NCI-H774 (cell line): ENCODE measurements at places on chromosomes 5 and 9.

- no peak for DNase-seq
These were observed 11.4 kb downstream of the OTULIN start for GRCh38 chr5:14675865-14676300.

- DNase-seq = no peak
These were observed 109.9 kb upstream of the IL12B start for GRCh38 chr5:159440235-159440634.

DNA sequence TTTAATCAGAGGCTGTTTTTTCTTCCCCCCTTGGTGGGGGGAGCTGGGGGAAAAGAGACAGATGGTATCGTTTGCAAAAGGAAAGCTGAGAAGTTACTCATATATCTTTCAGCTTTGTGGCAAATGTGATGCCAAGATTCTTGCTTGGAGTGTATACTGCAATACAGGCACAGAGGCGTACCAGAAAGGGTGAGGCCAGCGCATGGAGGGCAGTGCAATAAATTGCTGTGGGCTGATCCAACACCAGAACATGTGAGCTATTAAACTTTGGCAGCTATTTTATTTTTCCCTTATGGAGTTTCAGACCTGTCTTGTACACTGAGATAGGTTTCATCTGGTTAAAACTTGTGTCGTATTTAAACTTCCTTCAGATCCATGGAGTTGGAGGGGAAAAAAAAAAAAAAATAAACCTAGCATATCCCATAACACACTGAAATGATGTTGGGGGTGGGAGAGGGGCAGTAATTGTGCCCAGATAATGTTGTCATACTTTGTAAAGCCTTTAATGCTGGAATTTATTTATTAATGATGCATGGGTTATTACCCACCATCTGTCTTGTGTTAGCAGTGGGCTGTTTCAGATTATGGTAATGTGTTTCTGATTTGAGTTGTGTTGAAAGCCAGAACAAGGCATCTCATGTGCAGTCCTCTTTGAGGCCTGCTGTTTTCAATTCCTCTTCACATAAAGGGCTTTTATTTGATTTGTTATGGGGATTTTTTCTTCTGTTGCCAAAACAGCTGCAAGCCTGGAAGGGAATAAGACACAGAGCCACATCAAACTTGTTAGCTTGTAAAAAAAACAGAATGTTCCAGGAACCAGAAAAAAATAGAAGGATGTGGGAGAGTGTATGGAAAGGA lies 891.3 kb downstream of the TLE1 start:
- DNase-seq = no peak

- no peak for DNase-seq
These were observed 184.5 kb downstream of the FBN2 start for GRCh38 chr5:128353441-128354107.

DNA sequence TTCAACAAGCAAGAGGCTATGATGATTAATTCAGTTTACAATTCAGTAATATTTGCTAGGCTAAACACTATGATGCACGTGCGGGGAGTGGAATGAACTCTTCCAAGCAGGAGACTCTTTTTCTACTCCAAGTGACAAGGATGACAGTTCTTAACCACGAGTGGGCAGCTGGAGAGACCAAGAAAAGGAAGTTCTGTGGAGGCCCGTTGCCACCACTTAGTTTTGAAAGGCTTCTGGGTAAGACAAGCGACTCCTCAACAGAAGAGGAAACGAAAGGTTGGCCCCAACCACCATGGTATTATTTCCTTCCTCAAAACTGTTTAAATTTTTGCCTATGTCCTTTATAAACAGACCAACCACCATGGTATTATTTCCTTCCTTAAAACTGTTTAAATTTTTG lies 2.8 kb downstream of the DCAF12 start:
- no peak for DNase-seq

GRCh38 chr9:133348718-133349573 lies 928 bp downstream of the RPL7A start:
- no peak for DNase-seq

- no peak for DNase-seq
These were observed 40.2 kb upstream of the LPAR1 start for GRCh38 chr9:111078391-111079038.

- DNase-seq = no peak
These were observed 2387.6 kb upstream of the WWC1 start for GRCh38 chr5:165903835-165904234.

- DNase-seq = no peak
These were observed 99.8 kb downstream of the STRBP start for GRCh38 chr9:123168586-123168985.

DNA sequence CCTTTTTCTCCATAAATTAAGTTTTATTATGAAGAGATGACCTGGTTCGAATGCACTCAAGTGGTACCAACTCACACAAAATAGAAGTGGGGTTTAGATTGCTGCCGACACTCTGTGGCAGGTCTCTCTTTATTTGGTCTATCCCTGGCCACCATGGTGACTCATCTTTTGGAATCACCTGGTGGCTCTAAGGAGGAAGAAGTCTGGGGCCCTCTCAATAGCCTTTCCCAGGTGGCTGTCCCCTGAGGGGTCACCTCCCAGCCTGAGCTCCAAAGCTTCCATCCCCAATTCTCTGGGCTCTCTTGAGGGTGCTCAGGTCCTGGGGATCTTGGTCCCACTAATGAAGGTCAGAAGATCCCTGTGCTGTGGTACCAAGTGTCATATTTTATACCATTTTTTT lies 136.8 kb downstream of the MVB12B start:
- no peak for DNase-seq

DNA sequence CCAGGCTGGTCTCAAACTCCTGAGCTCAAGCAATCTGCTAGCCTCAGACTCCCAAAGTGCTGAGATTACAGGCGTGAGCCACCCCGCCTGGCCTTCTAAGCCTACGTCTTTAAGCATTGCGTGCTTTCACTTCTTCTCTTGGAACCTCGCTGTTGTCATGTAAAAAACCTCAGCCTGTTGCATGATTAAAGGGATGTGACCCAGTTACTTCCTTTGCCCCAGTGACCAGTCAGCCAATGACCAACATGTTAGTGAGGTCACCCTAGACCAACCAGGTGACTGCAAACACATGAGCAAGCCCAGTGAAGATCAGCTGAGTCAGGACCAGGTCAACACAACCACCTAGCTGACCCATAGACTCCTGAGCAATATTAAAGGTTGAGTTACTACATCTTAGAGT lies 10.5 kb downstream of the KIF4B start:
- DNase-seq = no peak

GRCh38 chr9:13282998-13283397 lies 3.5 kb upstream of the MPDZ start:
- no peak for DNase-seq

- DNase-seq = no peak
These were observed 373.5 kb downstream of the DTWD2 start for GRCh38 chr5:118614731-118615456.

GRCh38 chr5:95842854-95843544 lies 20.5 kb upstream of the GLRX start:
- DNase-seq = no peak

DNA sequence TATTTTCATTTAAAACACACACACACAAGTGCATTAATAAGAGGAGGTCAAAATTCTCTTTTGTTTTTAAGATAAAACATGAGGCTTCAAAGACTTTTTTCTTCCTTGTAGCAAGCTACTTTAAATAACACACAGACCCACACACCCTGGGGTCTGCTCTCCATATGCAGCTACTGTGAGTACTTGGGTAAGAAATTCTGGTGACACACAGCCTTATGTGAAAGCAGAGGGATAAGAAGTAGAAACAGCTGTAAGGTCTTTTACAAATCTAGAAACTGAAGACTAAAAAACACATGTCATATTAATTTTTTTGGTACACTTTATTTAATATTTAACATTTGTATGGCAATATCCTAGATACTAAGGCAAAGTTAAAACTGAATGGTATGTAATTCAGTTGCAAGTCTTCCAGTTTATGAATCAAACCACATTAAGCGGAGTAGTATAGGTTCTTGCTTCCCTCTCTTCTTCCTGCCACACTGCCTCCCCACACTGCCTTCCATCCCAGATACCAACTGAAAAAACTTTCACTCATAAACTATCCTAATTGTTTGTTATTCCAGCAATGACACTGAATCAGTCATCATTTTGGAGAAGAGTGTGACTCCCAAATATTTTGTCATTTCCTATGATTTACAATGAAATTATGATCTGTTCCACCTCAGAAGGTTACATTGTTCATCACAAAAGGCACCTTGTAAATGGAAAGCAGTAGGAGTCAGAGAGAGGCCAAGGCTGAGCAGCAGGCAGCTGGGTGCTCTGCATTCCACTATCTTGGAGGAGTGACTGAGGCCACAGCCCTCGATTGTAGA lies 92.0 kb downstream of the PLCXD3 start:
- DNase-seq = no peak

- DNase-seq = no peak
These were observed 206.1 kb downstream of the SLIT3 start for GRCh38 chr5:169094586-169095409.

DNA sequence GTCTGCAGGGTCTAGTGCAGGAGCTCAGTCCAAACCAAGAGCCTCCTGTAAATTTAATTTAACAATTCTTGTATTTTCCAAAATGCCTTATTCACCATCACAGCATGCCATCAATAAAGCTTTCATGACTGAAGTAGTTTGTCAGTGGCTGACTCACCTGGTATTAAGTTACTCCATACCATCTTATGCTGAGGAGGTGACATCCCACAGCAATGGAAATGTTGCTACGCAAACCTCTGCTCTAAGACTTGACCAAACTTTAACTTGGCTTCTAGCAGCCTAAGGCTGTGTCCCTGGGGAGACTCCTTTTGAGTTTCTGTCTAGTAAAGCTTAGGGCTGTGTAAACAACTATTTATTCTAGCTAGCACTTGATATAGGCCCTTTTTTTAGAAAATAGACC lies 1231.3 kb upstream of the CDH18 start:
- DNase-seq = no peak

GRCh38 chr5:8826508-8826907 lies 719.4 kb downstream of the SEMA5A start:
- DNase-seq = no peak

- DNase-seq = peak; percentile 89
These were observed 91.8 kb upstream of the CACNA1B start for GRCh38 chr9:137785704-137786161.

DNA sequence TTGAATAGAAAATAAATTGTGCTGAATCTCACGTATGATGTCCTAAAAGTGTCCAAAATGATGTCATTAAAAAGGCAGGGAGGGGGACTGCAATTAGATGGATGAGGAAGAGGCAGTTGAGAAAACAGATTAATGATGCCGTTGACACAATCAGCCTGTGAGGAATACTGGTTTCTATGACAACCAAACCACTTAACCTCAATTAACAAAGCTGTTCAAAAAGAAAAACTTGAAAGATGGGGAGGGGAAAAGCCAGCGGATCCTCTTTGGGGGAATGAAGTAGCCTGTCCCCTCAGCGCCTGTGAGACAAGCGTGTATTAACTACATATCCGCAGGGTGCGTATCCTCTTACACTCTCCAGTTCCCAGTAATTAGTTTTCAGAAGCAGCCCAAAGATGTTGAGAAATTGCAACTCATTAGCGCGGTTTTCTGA lies 160.7 kb downstream of the TTC39B start:
- peak; percentile 27 for DNase-seq

- DNase-seq = no peak
These were observed 21.7 kb downstream of the TAF11L14 start for GRCh38 chr5:17655921-17656320.

- DNase-seq = no peak
These were observed 122.5 kb downstream of the TRPM3 start for GRCh38 chr9:70998962-70999361.

DNA sequence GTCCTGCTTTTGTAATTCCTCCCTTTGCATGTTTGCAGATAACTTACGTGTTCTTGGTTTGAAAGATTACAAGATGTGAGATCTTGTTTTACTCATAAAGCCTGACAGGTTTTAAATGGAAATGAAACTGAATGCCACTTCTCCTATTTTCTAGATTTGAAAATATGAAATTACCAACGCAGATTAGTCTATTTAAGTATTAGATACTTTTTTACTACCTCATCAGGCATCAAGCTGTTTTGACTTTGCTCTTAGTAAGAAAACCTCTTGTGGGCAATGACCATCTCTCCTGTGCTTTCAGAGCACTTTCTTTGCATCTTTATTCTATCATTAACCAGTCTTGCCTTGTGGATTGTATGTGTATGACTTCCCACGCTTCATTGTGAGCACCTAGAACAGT lies 3.5 kb downstream of the DMXL1 start:
- DNase-seq = no peak
